ENCODE measurements at places on chromosomes 1 and 21. TPM values are rescaled to one million over a fixed set of nuclear protein-coding genes. Genes with fewer than 3 reads are reported as not detected.

The GBP2 gene
- total RNA-seq = 15.9 TPM

The PTGFR gene
- 0.24 TPM for total RNA-seq

The RNU1-3 gene
- 6,387 TPM for total RNA-seq

GRCh38 chr1:156429313-156430060, 60.5 kb downstream of the RHBG start:
- no peak for ATAC-seq

DNA sequence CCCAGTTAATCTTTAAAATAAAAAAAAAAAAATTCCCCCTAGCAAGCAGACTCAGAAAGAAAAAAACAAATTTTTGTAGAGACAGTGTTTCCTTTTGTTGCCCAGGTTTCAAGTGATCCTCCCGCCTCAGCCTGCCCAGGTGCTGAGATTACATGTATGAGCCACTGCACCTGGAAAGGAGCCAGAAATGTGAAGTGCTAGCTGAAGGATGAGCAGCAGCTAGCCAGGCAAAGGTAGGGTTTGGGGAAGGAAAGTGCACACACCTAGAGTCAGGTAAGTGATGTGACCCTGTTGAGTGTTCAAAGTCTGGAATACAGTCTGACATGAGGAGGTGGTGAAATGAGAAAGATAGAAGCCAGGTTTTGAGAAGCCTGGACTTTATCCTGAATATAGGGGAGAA, 1.7 kb downstream of the AKR1A1 start:
- peak; percentile 55 for ATAC-seq

DNA sequence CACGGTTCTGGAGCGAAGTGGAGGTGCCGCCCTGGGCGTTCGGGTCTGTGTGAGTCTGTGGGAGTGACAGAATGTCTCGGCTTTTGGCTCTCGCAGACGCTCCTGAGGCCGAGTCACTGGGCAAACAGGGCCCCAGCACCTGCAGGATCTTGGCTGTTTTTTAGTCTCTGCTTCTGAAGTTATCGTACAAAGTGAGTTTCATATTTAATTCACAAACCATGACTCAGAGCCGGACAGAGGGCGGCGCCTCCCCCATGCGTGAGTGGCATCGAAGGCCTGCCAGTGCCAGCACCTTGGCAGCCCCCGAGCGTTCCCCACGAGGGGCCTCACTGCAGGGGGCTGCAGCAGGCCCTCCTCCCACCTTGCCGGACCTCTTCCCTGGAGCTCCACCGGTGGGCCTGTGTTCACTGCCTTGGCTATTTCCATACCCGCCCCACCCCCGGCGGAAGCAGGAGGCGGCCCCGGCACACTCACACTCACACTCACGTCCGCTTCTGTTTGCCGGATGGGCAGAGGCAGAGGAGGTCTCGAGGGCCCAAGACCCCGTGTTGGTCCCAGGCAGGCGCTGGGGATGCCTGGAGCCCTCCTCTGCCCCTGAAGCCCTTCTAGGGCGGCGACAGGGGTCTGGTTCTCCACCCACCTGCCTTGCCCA, 56.3 kb downstream of the MORN1 start:
- peak; percentile 19 for ATAC-seq

- ATAC-seq = peak; percentile 64
These were observed 3.0 kb downstream of the TENT5B start for GRCh38 chr1:27009601-27010197.

DNA sequence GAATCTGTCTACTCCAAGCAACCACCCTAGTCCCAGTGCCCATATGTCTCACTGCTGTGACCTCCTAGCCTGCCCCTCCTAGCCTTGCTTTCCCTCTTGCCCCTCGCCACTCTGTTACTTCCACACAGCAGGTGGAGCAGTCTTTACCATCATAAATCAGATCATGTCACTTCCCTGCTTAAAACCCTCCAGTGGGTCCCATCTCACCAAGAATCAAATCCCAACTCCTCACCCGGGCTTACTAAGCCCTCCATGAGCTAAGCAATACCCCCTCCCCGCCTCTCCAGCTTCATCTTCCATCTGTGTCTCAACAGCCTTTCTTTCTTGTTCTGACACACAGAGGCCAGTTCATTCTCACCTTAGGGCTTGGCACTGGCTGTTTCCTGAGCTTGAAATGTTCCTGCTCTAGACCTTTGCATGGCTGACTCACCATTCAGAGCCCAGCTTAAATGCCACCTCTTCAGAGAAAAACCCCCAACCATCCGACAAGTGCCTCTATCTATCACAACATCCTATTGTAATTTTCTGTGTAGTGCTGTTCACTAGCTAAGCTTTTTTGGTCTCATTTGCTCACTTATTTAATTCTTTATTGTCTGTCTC, 22.3 kb downstream of the KNCN start:
- ATAC-seq = peak; percentile 45

DNA sequence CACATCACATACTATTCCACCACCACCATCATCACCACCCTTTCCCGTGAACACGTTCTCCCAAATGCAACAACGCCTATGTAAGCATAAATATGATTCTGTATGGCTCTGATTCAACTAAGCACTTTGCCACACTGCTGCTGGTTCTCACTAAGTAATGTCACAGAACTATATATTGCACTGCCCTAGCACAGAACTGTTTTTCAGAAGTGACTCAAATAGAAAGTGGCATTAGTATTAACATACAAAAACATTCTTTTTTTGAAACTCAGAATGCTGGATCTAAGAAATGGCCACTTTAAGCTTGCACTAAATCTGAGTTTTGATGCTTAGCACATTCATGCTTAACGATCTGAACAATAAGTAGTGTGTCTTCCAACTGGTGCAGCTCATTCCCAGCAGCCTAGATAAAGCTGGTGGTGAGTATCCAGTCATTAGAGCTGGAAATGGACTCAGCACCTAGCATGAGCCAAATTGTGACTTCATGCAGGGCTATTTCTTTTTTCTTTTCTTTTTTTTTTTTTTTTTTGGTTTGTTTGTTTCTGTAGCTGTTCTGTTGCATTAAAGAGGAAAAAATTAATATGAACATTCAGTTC, 46.2 kb upstream of the ZC3H11B start:
- ATAC-seq = no peak

DNA sequence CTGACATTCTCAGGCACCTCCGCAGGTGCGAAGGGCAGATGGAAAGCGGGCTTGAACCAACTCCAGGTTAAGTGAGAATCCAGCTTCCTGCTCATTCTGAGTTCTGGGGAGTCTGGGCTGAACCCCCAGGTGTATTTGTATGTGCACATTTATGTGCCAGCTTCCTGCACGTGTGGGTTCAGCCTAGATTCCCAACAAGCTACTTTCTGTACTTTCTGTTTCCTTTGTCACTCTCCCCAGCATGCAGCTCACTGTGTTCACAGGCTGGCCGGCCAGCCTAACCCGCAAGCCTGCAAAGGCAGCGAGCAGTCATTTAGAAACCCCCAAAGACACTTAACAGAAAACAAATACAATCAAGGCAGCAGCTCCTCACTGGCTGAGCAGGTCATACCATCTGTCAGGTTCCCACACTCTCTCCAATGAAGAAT, 1.3 kb upstream of the IL19 start:
- no peak for ATAC-seq

- peak; percentile 83 for ATAC-seq
These were observed 60.6 kb downstream of the PTPRC start for GRCh38 chr1:198699167-198700015.

The CDKN2C gene
- 6.9 TPM for total RNA-seq

Measured in esophagus mucosa (tissue), 1 donor.